ENCODE measurements at places on chromosomes 13 and 19.

DNA sequence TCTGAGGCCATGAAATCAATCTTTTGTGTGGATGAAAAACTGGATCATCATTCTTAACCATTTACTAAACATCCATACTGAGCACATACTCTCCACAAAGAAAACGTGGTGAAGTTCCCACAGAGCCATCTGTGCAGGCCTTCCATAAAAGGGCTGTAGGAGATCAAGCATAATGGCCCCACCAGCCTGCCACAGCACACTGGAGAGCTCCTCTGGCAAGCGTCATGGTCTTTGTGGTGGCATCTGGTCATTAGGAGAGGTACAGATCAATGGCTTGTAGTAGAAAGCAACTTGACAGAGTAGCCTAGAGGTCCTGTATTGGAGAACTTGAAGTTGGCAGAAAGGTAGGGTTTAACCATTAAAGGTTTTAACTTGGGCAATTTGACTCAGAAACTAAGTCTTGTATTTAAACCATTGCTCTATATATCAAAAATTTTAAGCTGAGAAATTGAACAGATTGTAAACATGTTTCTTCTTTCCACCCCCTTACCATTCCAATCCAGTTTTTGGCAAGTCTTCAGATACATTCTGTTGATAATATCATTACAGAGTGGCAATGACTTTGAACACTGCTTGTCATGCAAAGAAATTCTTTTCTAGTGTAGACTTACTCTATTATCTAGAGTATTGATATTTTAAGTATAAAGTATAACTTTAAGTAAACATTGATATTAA lies 128.3 kb downstream of the LMO7 start:
- no peak for DNase-seq

DNA sequence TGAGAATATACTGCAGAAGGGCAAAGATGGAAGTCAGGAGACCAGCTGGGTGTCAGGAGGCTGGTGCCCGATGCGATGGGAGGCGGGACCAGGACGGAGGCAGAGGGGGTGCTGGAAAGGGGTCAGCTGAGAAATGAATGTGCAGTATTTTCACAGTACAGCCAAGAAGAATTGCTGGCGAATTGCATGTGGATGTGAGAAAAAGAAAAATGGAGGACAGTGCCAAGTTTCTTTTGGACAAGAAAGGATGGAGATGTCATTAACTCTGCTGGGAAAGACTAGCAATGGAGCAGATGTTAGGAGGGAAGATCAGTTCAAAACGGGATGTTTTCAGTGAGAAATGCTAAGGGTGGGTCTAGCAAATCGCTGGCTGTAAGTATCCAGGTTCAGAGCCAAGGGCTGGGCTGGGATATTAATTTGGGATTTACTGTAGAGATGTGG lies 7.0 kb downstream of the CRYL1 start:
- DNase-seq = no peak

DNA sequence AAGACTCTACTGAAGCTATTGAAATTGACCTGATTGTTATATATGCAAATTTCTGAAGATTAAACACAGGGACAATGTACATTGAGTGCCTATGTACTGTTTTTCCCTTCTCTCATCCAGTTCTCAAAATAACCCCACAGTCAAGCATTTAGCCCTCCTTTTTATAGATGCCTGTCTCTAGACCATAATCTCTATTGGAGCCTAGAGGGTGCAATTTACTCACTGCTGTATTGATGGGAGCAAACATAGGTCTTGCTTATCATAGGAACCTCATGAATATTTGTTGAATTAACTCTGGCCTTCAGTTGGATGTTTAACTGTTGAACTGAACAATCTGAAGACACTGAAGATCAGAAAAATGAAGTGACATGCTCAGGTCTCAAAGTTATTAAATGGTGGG lies 183.0 kb downstream of the RFC3 start:
- DNase-seq = no peak

GRCh38 chr13:31898378-31899071 lies 133.0 kb upstream of the FRY start:
- DNase-seq = no peak

GRCh38 chr13:25494698-25495411 lies 123.1 kb downstream of the ATP8A2 start:
- DNase-seq = no peak

- DNase-seq = no peak
Measured at GRCh38 chr13:98478189-98479129, 98.4 kb downstream of the STK24 start.

- DNase-seq = no peak
Measured at GRCh38 chr19:43407416-43408005, 7.2 kb upstream of the TEX101 start.

DNA sequence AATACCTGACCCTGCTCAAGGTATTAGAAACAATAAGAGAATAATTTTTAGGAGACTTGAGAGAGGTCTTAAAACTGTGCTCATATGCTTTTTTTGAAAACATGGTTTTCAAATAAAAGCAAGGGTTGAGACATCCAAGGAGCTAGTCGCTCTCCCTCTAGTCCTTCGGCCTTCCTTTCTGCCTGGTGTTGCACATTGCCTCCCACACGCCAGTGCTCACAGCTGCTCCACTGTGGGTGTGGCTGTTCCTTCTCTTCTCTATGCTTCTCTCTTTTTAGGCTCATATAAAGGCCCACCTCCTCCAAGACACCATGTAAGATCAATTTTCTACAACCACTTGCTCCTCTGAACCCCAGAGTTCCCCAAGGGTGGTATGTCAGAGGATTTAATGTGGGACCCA lies 352.6 kb downstream of the ENOX1 start:
- DNase-seq = no peak

DNA sequence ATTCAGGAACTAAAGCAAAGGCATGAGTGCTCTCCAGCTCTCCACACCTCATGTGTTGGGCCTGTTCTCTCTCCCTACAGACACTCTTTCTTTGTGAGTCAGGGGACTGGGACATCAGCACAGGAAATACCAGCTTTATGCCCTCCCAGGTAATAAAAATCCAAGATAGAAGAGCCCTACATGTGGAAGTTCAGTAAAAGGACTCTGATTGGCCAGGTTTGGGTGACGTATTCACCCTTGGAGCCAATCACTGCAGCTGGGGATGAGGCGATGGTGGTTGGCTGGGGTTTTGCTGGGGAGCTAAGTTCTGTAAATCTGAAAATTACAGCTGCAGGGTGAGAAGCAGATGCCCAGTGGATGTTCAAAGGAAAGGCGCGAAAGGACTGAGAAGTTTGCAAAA lies 32.5 kb downstream of the CCDC70 start:
- no peak for DNase-seq

- DNase-seq = no peak
Measured at GRCh38 chr13:28316836-28317235, 178.1 kb downstream of the FLT1 start.

DNA sequence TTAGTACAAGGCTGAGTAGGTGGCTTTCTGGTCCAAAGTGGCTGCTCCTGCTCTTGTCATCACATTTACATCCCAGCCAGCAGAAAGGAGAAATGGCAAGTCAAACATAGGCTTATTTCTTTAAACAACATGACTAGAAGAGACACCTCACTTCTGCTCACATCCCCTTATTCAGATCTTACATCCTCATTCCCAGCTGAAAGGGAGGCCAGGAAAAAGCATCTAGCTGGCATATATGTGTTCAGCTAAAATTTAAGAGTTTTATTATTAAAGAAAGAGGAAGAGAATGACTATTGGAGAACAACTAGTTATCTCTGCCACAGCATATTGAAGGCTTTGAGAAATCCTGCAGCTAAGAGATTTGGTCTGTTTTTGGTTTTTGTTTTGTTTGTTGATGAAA lies 34.1 kb downstream of the RGCC start:
- no peak for DNase-seq

DNA sequence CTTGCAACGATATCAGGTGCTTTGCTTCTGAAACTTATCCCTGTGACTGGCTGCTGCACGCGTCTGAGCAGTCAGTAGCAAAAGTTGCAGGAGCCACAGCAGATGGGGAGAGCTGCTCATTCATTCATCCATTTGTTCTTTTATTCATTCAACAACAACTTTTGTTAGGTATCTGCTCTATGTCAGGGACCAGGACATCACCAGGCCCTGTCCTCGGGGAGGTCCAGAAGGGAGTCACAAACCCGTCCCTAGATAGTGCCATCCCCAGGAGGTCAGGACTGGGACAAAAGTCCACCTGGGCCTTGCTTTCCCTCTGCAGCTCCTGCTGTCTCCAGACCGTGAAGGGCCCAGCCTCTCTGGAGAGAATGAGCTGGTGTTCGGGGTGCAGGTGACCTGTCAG lies 2.6 kb downstream of the ARHGAP33 start:
- DNase-seq = no peak

- no peak for DNase-seq
Measured at GRCh38 chr19:4130744-4131438, 7.0 kb upstream of the MAP2K2 start.

DNA sequence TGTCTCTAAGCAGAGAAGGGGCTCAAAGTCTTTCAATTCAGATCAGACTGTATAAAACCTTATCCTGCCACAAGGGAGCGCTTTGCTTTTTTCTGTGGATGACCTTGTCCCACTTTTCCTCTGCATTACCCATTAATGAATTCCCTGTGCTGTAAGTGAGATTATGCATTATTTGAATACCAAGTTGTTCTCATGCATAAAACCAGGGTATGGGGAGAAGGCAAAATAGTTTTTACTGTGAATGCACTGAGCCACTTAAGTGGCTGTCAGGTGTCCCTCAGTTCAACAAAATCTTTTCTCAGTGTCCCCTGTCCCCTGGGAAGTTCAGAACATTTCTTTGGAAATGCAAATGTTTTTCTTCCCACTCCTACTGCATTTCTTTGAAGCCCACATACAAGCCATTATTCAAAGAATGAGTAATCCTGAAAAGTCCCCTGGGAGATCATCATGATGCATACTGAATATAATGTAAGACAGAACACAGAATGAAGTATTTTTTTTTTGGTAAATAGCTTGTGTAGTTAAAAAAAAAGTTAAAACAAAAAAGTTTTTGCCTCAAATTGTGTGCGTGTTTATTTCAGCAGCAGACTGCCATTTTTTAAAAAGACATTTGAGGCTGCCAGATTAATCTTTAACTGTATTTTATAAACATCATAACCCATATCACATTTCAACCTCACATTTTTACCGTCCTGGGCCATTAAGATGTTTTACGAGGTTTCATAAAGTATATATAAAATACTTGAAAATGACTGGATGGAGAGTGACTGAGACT lies 506.7 kb upstream of the PCDH9 start:
- DNase-seq = peak; percentile 25

GRCh38 chr13:73984949-73985691 lies 149.1 kb downstream of the KLF12 start:
- DNase-seq = no peak

DNA sequence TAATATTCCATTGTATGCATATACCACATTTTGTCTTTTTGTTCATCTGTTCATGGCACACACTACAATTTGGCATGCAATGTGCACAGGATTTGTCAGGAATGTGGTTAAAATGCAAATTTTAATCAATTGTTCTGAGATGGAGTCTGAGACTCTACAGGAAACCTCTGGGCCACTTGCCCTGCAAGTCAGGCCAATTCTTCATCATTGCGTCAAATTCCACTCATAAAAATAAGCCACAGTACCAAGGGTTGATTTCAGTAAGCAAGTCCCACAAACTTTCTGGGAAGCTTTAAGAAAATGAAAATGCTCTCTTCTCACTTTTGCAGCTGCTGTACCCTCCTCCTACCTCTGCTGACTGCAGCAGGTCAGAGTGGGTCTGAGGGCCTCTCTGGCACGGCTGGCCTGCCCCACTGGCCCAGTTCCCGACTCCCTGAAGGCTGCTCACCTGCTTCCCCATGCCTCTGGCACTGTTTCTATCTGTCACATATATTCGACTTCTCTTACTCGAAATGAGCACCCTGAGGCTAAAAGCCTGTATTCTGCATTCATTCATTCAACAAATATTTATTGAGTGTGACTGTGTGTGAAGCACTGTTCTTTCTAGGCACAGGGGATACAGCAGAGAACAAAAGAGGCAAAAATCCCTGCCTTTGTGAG lies 83.8 kb upstream of the WASF3 start:
- DNase-seq = no peak

DNA sequence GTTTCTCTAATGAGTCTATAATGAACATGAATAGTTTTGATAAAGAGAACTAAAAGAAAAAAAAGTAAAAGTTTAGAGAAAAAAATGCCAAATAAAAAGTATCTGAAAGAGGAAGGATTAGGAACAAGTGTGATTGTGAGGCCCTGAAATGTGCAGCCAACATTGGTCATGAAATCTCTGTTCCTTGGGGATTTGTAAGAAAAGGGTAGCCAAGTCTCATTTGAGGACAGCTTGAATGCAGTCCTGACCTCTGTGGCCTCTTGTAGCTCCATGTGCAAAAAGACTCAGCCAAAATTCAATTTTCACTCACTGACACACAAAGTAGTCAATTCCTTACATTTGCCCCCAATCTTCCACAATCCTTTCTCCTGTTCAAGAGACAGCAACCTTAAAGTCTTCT lies 167.9 kb downstream of the KLF12 start:
- no peak for DNase-seq

DNA sequence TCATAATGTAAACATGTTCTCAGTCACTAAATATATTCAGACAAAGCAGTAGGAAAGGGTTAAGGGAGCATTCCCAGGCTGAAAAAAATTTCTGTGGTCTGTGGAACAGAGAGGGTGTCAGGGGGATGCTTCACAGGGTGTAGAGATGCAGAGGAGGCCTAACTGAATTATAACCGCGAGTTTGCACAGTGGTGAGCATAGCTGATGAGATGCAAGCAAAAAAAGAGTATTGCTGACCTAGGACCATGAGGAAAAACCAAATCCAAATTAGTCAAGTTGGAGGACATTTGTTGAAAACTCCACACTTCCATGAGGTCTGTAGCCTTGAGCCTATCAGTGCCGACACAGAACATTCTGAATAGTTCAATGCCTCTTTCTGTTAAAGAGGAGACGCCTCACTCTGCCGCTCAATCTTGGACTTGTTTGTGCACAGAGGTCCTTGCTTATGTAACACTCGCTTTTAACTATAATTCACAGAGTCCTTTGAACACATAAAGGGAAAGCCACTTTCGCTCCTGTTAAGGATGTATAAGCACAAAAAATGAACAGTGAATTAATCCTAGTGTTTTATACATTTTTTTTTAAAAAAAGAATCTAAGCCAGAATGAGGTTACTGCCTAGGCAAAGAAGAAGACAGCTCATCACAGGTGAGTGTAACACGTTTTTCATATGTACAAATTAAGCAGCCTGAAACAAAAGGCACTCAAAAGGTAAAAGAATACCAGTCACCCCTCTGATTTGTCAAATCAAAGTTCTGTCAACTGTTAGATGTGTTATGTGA lies 25.8 kb upstream of the INTS6 start:
- peak; percentile 49 for DNase-seq

DNA sequence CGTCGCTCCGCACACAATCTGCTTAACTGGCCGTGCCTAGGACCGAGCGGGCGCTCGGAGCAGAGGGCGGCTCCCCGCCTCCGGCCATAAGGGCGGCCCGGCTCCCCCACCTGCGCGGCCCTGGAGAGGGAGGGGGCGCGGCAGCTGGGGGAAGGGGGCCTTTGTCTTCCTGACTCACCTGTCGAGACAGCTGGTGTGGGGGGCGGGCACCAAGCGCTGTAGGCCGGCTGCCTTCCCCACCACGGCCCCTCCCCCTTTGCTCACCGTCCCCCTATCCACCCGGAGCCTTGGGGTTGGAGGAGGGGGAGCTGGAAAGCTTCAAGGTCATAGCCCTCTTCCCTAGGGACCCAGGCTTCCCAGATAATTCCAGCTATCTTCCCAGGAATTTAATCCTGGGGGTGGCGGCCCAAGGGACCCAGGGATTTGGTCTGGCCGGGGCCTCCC lies 1.2 kb downstream of the VASP start:
- no peak for DNase-seq

- DNase-seq = no peak
Measured at GRCh38 chr13:48563626-48564025, 30.7 kb upstream of the RCBTB2 start.
